Chondrocyte (in vitro differentiated cells): ENCODE measurements at places on chromosomes 3 and 15.

DNA sequence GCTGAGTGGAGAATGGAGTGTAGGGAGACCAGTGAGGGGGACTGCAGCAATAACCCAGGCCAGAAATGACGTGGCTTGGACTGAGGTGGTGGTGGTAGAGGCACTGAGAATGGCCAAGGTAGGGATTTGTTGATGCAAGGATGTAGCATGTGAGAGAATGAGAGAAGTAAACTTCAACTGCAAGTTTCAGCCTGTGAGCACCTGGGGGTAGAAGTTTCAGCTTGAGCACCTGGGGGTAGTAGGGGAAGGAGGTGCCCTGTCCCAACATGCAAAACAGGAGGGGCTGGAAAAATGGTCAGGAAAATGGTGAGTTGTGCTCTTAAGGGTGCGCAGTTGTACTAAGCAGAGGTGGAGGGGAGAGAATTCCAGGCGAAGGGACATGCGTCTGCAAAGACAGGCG is 31.0 kb downstream of the IL16 start:
- peaks cover 4% of the 10 kb centered on the region for H3K36me3 ChIP-seq
- H3K4me3 ChIP-seq = no peak overlapping the region
- no peaks in the 10 kb centered on the region for H3K4me1 ChIP-seq
- H3K27ac ChIP-seq = no peak overlapping the region
- DNase-seq = no peak

GRCh38 chr15:40060236-40060961 is 21.4 kb upstream of the SRP14 start:
- H3K27me3 ChIP-seq = no peaks in the 10 kb centered on the region
- peaks cover 35% of the 10 kb centered on the region for H3K4me1 ChIP-seq
- H3K27ac ChIP-seq = peak overlapping the region; percentile 51
- H3K36me3 ChIP-seq = peaks cover 4% of the 10 kb centered on the region
- DNase-seq = peak; percentile 25

GRCh38 chr3:155676252-155676981 is 68.5 kb downstream of the PLCH1 start:
- no peaks in the 10 kb centered on the region for H3K27me3 ChIP-seq
- peak overlapping the region; percentile 57 for H3K4me3 ChIP-seq
- peaks cover 15% of the 10 kb centered on the region for H3K4me1 ChIP-seq
- no peak for DNase-seq
- no peak overlapping the region for H3K27ac ChIP-seq
- no peaks in the 10 kb centered on the region for H3K36me3 ChIP-seq

DNA sequence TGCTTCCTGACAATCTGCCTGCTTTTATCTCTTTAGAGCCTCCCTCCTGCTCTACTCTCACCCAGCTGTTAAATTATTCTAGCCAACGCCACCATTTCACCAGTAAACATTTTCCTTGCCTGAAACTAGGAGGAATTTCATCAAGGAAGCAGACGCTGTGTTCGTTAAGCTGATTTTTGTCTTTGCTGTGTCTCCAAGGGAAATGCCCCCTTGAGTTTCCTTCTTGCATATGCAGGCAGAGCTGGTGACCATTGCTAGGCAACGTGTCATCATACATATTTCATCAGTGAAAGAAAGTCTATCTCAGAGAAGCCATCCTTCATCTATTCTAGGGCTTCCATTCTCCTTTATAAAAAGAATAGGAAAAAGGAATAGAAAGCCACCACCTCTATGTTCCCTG is 87.0 kb upstream of the ST8SIA2 start:
- no peak overlapping the region for H3K27ac ChIP-seq
- no peaks in the 10 kb centered on the region for H3K36me3 ChIP-seq
- peaks cover 19% of the 10 kb centered on the region for H3K27me3 ChIP-seq
- no peaks in the 10 kb centered on the region for H3K4me1 ChIP-seq
- no peak overlapping the region for H3K4me3 ChIP-seq

- H3K4me1 ChIP-seq = peaks cover 13% of the 10 kb centered on the region
- DNase-seq = no peak
- H3K27me3 ChIP-seq = no peaks in the 10 kb centered on the region
- peak overlapping the region; percentile 74 for H3K27ac ChIP-seq
- no peak overlapping the region for H3K4me3 ChIP-seq
- H3K36me3 ChIP-seq = no peaks in the 10 kb centered on the region
Observed at GRCh38 chr3:157317895-157318294, 118.8 kb upstream of the PTX3 start.

- no peak overlapping the region for H3K27ac ChIP-seq
- DNase-seq = no peak
- no peaks in the 10 kb centered on the region for H3K36me3 ChIP-seq
- H3K4me3 ChIP-seq = no peak overlapping the region
- H3K4me1 ChIP-seq = peaks cover 28% of the 10 kb centered on the region
Observed at GRCh38 chr3:155747946-155748290, 3.0 kb upstream of the PLCH1 start.

DNA sequence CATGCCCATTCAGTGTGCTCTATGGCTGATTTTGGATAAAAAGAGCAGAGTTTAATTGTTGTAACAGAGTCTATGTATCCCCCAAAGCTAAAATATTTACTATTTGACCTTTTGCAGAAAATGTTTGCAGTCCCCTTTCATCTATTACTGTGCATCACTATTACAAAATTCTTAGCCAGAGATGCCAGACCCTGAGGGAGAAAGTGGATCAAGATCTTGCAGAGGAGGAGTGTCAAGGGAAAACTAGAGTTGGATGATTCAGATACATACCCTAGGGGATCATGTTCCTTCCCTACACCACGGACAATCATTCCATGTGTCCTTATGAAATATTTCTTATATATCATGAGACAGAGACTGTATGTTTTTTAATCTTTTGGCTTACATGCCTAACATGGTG is 68.6 kb upstream of the TPRG1 start:
- H3K36me3 ChIP-seq = no peaks in the 10 kb centered on the region
- H3K4me3 ChIP-seq = no peak overlapping the region
- peaks cover 3% of the 10 kb centered on the region for H3K4me1 ChIP-seq
- H3K27me3 ChIP-seq = no peaks in the 10 kb centered on the region

- DNase-seq = no peak
- no peak overlapping the region for H3K4me3 ChIP-seq
- H3K4me1 ChIP-seq = peaks cover 41% of the 10 kb centered on the region
Observed at GRCh38 chr15:57018151-57018550, 99.7 kb downstream of the TCF12 start.

- no peak for DNase-seq
- H3K4me3 ChIP-seq = no peak overlapping the region
- peaks cover 12% of the 10 kb centered on the region for H3K4me1 ChIP-seq
- H3K36me3 ChIP-seq = peaks cover 8% of the 10 kb centered on the region
- H3K27ac ChIP-seq = peak overlapping the region; percentile 12
Observed at GRCh38 chr3:113286524-113286923, 75.2 kb downstream of the BOC start.

DNA sequence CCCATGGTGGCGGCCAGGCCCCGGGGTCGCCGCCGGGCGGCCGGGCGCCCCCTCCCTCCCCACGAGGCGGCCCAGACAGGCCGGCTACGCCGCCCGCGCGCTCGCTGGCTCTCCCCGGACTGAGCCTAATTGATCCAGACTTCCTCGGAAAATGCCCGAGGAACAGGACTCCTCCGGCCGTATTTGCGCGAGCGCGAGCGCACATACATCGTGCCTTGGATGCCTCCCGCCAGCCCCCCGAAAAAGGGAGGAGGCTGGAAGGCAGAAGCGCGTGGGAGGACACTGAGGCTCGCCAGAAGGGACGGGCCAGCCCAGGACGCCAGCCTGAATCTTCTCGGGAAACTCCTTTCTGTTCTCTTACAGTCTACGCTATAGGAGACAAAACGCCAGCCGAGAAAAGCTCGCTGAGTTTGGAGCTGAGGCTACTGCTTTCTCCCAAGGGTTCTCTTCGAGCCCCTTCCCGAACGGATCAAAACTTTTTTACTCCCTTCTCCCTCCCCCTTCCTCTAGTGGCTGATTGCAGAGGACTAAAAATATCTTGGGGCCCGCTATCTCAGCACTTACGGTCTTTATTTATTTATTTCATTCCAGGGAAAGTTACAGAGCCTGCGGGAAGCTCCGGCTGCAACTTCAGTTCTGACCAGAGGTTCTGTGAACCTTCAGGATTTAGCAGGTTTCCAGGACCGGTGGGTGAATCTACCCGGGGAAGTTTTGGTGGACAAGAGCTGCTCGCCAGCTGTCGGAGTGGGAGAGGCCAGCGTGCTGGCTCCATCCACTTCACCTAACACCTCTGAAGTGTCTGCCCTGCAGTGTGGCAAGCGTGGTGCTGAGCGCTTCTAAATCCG is at the start of gene PDZRN3:
Gene PDZRN3 (minus strand): TSS at position 121 of the 845 bp plus-strand sequence.
- H3K27ac ChIP-seq = peak within 1 kb of the TSS; percentile 45
- peak within 1 kb of the TSS; percentile 79 for H3K4me3 ChIP-seq
- H3K27me3 ChIP-seq = no peaks in the 10 kb centered on the region
- H3K36me3 ChIP-seq = no peaks in the 10 kb centered on the region
- H3K4me1 ChIP-seq = peaks cover 55% of the 10 kb centered on the region

- H3K4me1 ChIP-seq = peaks cover 39% of the 10 kb centered on the region
- H3K27me3 ChIP-seq = no peaks in the 10 kb centered on the region
- no peak overlapping the region for H3K27ac ChIP-seq
Observed at GRCh38 chr15:56980473-56980872, 62.0 kb downstream of the TCF12 start.

- DNase-seq = no peak
- peaks cover 11% of the 10 kb centered on the region for H3K4me1 ChIP-seq
- no peaks in the 10 kb centered on the region for H3K27me3 ChIP-seq
- no peak overlapping the region for H3K27ac ChIP-seq
- H3K36me3 ChIP-seq = peaks cover 6% of the 10 kb centered on the region
Observed at GRCh38 chr3:172612871-172613678, 89.8 kb upstream of the TNFSF10 start.

DNA sequence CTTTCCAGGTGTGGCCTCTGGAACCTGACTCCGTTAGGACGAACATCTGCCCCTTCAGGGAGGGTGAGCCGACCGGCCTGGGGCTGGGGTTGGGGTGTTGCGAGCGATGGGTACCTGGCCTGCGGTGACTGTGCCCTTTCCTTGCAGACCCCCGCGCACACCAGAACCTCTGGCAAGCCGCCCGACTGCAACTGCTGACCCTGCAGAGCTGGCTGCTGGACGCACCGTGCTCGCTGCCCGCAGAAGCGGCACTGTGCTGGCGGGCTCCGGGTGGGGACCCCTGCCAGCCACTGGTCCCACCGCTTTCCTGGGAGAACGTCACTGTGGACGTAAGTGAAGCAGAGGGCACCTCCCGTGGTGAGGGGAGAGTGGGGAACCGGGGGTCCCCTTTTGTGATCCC is 5.5 kb upstream of the CRELD1 start:
- no peaks in the 10 kb centered on the region for H3K27me3 ChIP-seq
- H3K4me3 ChIP-seq = no peak overlapping the region
- no peak for DNase-seq
- H3K36me3 ChIP-seq = peaks cover 12% of the 10 kb centered on the region
- H3K4me1 ChIP-seq = peaks cover 4% of the 10 kb centered on the region

DNA sequence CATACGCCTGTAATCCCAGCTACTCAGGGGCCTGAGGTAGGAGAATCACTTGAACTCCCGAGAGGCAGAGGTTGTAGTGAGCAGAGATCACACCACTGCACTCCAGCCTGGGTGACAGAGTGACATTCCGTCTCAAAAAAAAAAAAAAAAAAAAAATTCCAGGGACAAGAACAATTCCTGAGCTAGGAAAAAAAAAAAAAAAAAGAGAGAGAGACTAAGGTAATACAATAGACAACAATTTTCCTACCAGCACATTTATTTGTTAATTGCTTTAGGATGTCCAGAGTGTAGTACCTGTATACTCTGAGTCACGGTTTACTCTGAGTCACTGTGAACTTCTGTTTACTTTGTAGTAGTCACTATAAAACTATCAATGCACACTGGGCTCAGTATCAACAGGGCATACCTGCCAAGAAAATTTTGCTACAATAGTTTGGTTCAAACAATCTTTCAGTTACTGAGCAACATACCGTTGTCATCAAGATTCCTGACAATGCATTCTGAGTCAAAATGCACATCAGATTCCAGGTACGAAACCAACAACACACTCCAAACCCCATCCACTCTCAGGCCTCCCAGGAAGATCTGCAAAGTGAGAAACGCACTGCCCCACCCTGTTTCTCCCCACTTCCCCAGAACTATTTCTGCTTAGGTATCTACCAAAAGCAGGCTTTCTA is 28.3 kb downstream of the IGF2BP2 start:
- no peaks in the 10 kb centered on the region for H3K27me3 ChIP-seq
- H3K4me1 ChIP-seq = peaks cover 49% of the 10 kb centered on the region
- no peaks in the 10 kb centered on the region for H3K36me3 ChIP-seq

- no peak overlapping the region for H3K4me3 ChIP-seq
- H3K27me3 ChIP-seq = no peaks in the 10 kb centered on the region
- H3K36me3 ChIP-seq = peaks cover 14% of the 10 kb centered on the region
- no peak for DNase-seq
- H3K4me1 ChIP-seq = peaks cover 7% of the 10 kb centered on the region
Observed at GRCh38 chr15:69436951-69437350, 15.7 kb upstream of the RPLP1 start.

DNA sequence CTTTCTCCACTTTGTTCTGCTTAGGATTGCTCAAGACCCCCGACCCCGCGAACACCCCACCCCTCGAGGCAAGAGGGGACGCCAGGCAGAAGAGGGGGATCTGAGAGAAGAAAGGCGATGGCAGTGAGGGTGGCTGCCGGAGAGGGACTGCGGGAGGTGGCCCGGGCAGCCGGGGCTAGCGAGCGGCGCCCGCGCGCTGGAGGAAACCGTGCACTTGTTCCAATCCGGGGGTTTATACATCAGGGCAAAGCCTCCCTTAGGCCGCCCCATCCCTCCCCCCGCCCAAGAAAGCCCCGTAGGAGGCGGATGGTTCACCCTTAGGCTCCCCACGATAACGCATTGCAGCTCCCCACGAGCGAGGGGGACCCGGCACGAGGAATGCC is 475 bp downstream of the ERC2 start:
- peaks cover 22% of the 10 kb centered on the region for H3K27me3 ChIP-seq
- H3K27ac ChIP-seq = no peak overlapping the region
- H3K4me3 ChIP-seq = peak overlapping the region; percentile 86
- DNase-seq = no peak

- DNase-seq = no peak
- no peaks in the 10 kb centered on the region for H3K27me3 ChIP-seq
- peaks cover 5% of the 10 kb centered on the region for H3K36me3 ChIP-seq
- no peak overlapping the region for H3K4me3 ChIP-seq
- H3K27ac ChIP-seq = peak overlapping the region; percentile 28
- peaks cover 45% of the 10 kb centered on the region for H3K4me1 ChIP-seq
Observed at GRCh38 chr15:83170474-83171165, 37.0 kb downstream of the HDGFL3 start.

- DNase-seq = no peak
- no peaks in the 10 kb centered on the region for H3K36me3 ChIP-seq
- H3K4me3 ChIP-seq = no peak overlapping the region
- H3K27me3 ChIP-seq = peaks cover 5% of the 10 kb centered on the region
Observed at GRCh38 chr15:56249092-56249491, 5.4 kb upstream of the RFX7 start.

DNA sequence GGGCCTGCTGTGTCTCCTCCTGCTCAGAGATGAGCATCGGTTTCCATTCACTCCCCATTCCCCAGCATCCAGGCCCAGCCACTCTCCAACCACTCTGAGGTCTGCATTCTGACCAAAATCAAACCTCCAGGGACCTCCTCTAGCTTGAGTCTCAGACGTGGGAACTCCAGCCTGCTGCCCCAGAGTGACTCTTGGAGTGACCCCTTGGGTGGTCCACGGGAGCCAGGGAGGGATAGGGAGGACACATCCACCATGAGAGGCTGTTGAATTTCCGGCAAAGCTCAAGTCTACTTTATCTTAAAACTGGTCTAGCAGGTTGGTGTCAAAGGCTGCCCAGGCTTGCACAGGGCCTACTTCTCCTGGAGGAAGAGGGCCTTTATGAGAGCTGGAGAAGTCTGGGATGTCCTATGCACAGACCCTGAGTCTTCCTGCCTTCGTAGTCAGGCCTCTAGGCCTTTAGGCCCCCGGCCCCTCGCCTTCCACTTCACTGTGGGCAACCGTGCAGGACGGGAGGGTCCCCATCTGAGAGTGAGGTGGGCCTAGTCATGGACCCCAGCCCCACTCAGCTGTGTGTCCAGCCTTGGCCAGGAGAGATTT is 8.9 kb downstream of the CISH start:
- H3K36me3 ChIP-seq = no peaks in the 10 kb centered on the region
- H3K4me1 ChIP-seq = peaks cover 38% of the 10 kb centered on the region
- no peak for DNase-seq
- H3K27me3 ChIP-seq = no peaks in the 10 kb centered on the region
- no peak overlapping the region for H3K4me3 ChIP-seq
